Kidney (tissue), 22 donors: ENCODE measurements at places on chromosomes 2 and 18. TPM values are rescaled to one million over a fixed set of nuclear protein-coding genes. Genes with fewer than 3 reads are reported as not detected.

Gene OR6B2
- total RNA-seq = not detected

GRCh38 chr2:25341753-25342371, at the start of gene DNMT3A:
Gene DNMT3A, minus strand, starts transcription at chr2:25341925. Its CDS starts 27,941 bp downstream, at chr2:25313984.
- DNase-seq = peak; percentile 93

DNA sequence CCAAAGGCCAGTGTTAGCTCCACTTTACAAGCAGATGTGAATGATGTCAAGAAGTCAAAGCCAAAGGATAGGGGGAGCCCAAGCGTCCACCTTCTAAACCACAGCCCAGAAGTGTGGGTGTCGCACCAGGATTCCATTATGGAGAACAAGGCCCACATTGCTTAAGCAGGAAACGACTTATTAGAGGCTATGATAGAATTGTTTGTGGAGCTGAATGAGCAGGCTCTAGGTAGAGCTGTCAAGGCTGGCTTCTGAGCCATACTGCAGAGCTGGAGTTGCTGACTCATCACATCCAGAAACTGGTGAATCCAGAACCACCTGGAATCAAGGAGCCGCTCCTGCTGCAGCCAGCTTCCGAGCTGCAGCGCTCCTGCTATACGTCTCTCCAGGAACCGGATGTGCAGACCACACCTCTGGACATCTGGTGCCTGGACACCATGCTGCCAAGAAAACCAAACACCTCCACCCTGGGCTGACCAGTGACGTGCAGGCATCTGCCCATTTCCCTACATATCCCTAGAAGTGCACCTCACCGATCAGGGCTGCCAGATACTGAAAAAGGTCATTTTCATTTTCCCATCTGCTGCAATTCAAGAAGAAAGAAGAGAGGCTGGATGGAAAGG, 6.2 kb upstream of the TWIST2 start:
- no peak for DNase-seq

DNA sequence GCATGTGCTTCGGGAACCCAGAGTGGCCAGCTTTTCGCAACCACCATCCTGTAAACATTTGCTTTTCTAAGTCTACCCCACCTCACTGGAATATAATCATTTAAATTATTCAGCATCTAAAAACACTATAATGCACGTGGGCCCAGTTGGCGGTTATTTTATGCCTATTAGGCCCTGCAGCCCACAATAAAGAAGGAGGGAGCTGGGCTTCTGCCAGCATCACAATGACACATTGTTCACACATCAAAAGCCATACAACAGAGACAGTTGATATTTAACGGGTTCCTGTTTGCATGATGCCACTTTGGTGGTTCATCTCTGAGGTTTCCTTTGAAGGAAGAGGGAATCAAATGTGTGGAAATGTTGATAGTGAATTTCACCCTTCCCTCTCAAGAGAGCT, 916.0 kb upstream of the CELF4 start:
- DNase-seq = no peak

DNA sequence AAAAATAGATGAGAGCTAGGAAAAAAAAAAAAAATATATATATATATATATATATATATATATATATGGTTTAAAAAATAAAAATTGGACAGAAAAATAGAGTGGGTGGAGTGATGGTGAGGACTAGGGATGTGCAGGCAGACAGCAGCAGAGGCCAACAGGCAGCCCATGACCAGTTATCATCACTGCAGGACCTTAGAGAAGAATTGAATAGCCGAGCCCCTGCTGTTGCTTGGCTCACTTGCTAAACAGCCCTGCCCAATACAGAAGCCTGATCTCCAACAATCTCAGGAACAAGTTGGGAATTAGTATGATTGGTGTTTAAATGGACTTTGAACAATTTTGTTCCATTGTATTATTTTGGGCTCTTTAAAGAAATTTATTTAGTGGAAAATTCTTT, 967.5 kb upstream of the PIK3C3 start:
- no peak for DNase-seq
